Amniotic stem cell (primary cell): ENCODE measurements at places on chromosomes 12 and 14.

- no peak for DNase-seq
Measured at GRCh38 chr14:104925214-104925854, 655 bp downstream of the PLD4 start.

- DNase-seq: no peak
Measured at GRCh38 chr12:53660041-53660440, 15.8 kb downstream of the ATP5MC2 start.

DNA sequence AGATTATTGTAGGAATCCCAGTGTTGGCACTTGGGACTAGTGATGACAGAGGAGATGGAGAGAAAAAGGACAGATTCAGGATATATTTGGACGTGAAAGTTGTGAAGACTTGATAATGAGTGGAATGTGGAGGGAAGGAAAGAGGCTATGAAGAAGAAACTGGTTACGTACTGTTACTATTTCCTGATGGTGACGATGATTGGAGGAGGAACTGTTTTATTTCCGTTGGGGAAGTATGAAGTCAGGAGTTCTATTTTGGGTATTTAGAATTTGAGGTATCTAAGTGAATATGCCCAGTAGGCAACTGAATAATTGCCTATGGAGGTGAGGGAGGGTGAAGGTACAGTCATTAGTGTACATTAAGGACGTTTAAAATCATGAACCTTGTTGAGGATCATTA is 207.2 kb downstream of the TMTC2 start:
- no peak for DNase-seq

GRCh38 chr14:61668282-61668681 is 27.0 kb upstream of the HIF1A start:
- no peak for DNase-seq

DNA sequence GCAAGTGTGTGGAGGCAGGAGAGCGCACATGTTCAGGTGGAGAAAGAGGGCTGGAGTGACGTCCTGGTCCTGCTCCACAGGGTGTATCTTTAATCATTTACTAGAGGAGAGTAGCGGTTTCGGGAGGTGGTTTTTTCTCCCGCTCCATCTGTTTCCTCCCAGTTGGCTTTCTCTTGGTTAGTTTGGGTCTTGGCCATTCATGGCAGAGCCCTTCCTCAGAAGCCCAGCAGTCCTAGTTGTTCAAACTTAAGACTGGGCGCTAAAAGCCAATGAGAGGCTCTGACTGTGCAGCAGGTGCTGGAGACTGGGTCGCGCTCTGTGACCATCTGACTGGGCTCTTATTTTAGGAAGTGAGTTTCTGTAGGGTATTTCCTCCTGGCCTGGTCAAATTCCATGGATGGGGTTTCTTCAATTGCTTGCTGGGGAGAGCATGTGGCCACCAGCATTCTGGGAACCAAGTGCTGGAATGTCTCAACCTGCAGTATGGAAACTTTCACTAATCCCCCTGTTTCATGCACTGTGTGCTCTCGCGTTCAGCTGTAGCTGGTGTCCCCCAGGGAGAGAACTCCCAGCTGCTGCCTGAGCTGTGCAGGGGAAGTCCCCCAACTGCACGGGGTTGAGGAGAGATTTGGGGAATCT is 27.4 kb upstream of the TSPAN9 start:
- no peak for DNase-seq

DNA sequence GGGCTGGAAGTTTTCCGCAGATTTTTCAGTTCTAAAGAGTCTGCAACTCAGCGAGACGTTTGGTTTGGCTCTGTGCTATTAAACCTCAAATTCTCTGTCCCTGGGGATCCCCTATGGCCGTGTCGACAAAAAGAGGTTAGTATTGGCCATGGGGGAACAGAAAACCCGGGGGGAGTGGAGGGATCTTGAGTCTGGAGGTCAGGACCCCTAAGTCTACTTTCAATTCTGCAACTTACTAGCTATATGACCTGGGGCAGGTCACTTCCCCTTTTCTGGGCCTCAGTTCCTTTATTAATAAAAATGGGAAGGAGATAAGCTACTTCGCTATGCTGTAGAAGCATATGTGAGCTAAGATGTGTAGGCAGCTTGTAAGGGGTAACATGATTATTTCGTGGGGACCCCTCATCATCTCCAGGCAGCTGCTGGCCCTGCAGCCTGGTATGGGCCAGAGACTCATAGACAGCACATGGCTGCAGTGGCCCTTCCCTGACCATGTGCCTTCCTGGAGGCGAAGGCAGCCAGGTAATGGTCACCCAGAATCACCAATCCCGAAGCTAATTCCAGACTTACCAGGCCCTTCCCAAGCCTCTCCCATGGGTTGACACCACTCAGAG is 8.6 kb downstream of the ASB2 start:
- no peak for DNase-seq
